Hair follicle dermal papilla cell (primary cell): ENCODE measurements at places on chromosomes 1 and 21. TPM values are rescaled to one million over a fixed set of nuclear protein-coding genes. Genes with fewer than 3 reads are reported as not detected.

Gene FMO1
- 3.4 and 5.8 TPM in 2 replicates for total RNA-seq

Gene GPR25
- total RNA-seq = not detected in 2 replicates

Gene KRTAP13-3
- not detected in 2 replicates for total RNA-seq

Gene AZIN2
- 6.7 and 14.0 TPM in 2 replicates for total RNA-seq

Gene SPRR3
- not detected in 2 replicates for total RNA-seq

Gene MAP10
- 3.4 and 3.6 TPM in 2 replicates for total RNA-seq

Gene CYP4Z1
- total RNA-seq = not detected in 2 replicates

Gene CYP4A22
- total RNA-seq = not detected in 2 replicates

Gene CLCA2
- 6.0 and 7.7 TPM in 2 replicates for total RNA-seq

Gene SPRR2E
- not detected in 2 replicates for total RNA-seq

Gene ZNF691
- 5.5 and 8.0 TPM in 2 replicates for total RNA-seq

Gene CELA2A
- not detected in 2 replicates for total RNA-seq

Gene MFAP2
- total RNA-seq = 88.9 and 99.1 TPM in 2 replicates

Gene APCS
- not detected in 2 replicates for total RNA-seq

Gene DSTYK
- total RNA-seq = 18.8 and 20.3 TPM in 2 replicates

Gene PLEKHA6
- total RNA-seq = 0.12 and 0.32 TPM in 2 replicates

Gene SPATA45
- not detected in 2 replicates for total RNA-seq
